ENCODE measurements at places on chromosomes 5 and 9.

- no peak for DNase-seq
These were observed 20.5 kb downstream of the AQP3 start for GRCh38 chr9:33426843-33427293.

GRCh38 chr9:129696944-129697655 is 31.7 kb downstream of the PRRX2 start:
- DNase-seq = no peak

GRCh38 chr5:157004893-157005551 is 42.0 kb upstream of the TIMD4 start:
- DNase-seq = peak; percentile 7

- DNase-seq = no peak
These were observed 552.4 kb upstream of the MEF2C start for GRCh38 chr5:89435347-89435746.

DNA sequence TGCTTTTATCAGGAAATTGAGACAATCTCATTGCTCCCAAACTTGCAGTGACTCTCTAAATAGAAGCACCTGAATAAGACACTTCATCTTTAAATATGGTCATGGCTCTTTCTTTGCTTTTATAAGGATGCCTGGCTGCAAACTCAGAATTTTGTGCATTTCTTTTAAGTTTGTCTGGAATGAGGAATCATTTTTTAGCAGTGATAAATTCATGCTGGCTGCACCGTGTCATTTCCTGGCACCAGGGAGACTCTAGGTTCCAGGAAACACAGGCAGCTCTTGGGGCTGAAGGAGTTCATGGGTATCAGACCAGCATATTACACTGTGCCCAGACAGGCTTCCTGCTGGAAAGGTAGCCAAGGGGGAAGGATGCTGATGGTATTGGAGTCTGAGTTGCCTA is 109.9 kb downstream of the NUDT12 start:
- DNase-seq = no peak

GRCh38 chr9:121801579-121801978 is 150.1 kb downstream of the DAB2IP start:
- no peak for DNase-seq

- no peak for DNase-seq
These were observed 609.2 kb downstream of the CSNK1G3 start for GRCh38 chr5:124121198-124121597.

- DNase-seq = peak; percentile 97
These were observed 391.0 kb downstream of the TMEM232 start for GRCh38 chr5:110335361-110336066.

DNA sequence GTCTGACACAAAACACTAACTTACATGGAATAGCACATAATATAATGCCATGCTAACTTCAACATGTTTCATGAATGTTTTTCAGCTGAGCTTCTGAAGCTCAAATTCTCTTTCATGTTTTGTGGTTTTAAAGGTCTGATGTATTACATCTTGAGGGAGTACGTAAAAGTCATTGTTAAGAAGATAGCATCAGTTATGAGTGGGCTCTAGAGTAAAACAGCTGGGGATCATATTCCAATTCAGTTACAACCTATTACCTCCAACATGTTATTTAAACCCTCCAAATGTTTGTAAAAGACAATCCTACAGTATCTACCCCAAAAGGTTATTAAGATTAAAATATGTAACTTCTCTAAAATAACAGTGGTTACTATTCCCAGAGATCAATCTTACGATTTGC is 19.2 kb downstream of the CETN3 start:
- no peak for DNase-seq

DNA sequence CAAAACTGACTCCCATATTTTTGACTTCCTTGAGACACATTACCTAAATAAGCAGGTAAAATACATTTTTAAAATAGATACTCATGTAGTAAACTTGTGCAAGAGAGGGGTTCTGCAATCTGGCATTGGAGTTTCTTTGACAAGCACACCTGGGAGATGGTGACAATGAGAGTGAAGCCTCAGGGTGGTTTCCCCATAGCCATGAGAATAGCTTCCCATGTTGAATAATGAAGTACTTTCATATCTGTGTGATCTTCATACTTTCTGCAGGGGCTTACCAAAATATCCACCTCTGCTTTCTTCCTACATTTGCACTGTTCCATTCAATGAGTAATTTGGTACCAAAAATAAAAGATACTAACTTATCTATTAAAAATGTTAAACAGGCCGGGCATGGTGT is 44.7 kb upstream of the VCAN start:
- DNase-seq = no peak

DNA sequence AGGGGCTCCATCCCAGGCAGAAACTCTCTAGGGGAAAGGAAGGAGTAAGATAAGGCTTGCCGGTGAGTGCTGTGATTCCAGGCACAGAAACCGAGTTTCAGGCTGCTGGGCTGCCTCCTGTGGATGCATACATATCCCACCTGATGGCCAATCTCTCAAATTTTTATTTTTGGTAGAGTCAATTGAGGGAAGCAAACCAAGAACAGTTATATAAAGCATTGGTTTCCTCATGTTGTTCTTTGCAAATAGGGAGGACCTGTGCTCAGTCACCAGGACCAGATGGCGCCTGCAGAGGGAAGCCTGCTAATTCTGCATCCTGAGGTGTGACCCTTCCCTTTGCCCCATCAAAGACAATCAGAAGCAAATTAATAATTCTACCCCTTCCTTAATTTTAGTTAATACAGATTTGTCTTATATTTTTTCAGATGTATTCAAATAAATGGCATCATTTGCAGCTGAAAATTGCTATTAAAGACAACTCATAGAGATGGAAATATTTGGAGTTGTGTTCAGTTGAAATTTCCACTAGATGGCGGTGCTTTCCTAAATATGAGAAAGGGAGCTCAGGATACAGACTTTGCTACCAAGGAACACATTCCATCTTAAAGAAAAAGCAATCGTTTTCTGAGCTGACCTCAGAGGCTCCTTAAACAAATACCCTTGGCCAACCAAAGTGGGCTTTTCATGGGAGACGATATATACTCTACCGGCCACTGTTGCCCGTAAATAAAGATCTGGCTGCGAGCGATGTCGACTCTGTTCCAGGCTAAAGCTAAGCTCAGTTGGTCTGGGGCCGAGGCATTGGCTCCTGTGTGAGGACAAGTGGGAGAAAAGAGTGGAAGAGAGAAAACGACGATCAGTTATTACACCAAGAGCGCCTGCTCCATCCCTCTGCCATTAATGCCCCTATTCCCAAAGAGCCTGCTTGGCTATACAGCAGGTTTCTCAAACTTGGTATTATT is 225.7 kb upstream of the KLF9 start:
- peak; percentile 31 for DNase-seq

GRCh38 chr5:154331232-154331631 is 114.6 kb upstream of the SAP30L start:
- DNase-seq = no peak

- peak; percentile 98 for DNase-seq
These were observed 210.5 kb downstream of the NXNL2 start for GRCh38 chr9:88745276-88746001.

GRCh38 chr5:124238350-124238749 is 508.1 kb downstream of the ZNF608 start:
- DNase-seq = no peak

- DNase-seq = peak; percentile 23
These were observed 95.3 kb upstream of the SLC12A2 start for GRCh38 chr5:127988146-127988760.

DNA sequence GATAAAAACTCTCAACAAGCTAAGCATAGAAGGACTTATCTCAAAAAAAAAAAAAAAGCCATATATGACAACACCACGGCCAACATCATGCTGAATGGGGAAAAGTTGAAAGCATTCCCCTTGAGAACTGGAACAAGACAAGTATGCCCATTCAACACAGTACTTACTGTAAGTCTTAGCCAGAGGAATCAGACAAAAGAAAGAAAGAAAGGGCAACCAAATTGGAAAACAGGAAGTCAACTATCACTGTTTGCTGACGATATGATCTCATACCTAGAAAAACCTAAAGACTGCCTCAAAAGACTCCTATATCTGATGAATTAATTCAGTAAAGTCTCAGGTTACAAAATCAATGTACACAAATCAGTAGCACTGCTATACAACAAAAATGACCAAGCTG is 24.6 kb upstream of the PTGER4 start:
- DNase-seq = no peak

GRCh38 chr9:108149326-108149725 is 659.8 kb upstream of the KLF4 start:
- no peak for DNase-seq

DNA sequence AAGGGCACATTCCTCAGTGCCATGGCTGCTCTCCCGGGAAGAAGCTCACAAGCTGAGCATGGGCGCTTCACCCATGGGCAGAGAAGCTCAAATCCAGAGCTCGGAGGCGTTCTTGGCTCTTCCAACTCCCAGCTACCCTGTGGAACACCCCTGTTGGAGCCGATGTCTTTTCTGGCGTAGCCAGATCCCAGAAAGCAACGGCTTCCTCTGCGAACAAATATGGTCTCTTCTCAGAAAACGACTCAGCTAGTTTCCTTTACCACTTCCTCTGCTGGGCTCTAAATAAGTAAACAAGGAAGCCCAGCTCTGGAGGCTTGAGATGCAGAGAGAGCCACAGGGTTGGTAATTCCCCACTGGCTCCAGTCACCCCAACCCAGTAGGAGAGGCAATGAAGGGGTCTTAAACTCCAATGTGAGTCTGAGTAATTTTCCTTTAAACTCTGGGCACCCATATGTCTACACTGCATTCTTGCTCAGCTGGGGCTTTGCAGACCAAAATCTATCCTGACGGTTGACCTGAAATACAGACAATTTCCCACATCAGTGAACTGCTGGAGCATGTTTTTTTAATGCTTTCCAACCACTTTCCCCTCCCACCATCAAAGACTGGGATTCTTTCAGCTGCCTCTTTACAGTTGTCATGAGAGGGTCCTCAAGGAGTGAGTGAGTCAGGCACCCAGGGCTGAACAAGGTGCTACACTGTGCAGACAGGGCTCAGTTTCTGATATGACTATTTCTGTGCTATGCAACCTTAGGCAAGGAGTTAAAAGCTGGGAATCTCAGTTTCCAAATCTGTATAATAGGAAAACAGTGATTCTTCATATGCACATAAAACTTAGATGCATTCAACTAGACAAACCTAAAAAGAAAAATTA is at the start of gene LCP2:
Gene LCP2, minus strand, starts transcription at position 189 of the 874 bp plus-strand sequence. Its CDS starts 166 bp downstream, at position 23.
- no peak for DNase-seq

DNA sequence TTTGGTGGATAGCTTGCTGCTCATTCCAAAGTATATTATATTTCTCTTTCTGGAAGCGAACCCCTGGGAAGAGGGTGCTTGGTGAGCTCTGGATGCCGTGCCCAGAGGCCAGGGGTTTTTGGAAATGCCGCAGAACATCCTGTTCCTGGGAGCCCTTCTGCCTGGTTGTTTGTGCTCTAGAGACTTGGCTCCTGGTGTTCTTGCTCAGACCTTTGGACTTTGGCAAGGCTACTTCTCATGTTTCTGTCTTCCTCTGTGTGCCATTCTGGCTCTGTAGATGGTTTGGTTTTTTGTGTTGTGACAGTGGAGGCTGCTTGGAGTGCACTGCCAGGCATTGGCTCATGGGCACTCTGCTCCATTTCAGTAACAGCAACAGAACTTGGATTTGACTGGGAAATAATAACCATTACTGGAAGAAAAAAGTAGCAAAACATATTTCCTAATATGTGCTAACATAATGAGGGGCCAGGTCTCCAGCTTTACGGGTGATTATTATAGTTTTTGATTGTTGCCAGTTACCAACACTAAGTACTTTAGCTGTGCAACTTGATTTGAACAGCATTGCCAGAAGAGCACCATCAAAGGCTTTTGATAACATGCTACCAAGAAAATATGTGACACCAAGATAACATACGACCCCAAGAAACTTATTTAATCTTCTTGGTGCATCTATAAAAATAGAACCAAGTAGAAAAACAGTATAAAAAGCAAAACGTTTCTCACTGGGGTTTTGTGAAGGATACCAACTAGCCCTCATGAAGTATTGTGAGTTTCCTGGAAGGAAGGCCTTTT is 94.2 kb downstream of the PCSK1 start:
- DNase-seq = no peak

GRCh38 chr5:113245427-113246225 is 189.2 kb downstream of the TSSK1B start:
- no peak for DNase-seq

DNA sequence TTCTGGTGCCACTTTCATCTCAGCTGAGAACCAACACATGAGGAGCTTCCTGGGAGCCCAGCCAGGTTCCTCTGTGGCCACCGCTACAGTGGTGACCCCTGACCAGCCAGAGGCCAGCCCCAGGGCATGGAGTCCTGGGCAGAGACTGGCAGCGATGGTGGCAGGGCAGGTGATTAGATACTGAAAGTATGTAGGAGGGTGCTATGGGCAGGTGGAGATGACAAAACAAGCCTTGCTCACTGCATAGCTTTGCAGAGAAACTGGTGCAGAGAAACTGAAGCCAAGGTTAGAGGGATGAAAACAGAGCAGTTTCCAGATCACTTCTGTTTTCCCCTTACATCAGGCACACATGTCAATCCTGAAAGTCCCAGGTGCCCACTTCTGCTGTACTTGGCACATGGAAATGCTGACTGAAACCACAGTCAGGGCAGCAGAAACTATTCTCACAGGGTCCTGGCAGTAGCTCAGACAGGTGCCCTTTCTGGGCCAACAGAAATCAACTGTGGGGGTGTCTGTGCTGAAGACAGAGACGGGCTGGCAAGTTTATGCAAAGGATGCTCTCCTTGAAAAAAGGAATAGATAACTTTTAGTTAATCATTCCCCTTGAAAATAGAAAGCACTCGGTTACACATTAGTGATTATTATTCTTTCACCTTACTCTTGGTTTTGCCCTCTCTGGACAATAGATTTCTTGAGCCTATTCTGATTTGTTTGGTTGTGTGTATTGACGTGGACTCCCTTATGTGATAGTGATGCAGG is 90.3 kb downstream of the ANKRD55 start:
- no peak for DNase-seq

GRCh38 chr5:171573451-171574225 is 154.2 kb downstream of the FGF18 start:
- no peak for DNase-seq

GRCh38 chr9:113502427-113503034 is 39.0 kb downstream of the RGS3 start:
- DNase-seq = no peak

GRCh38 chr5:137566118-137566541 is 67.0 kb upstream of the SPOCK1 start:
- DNase-seq = no peak

DNA sequence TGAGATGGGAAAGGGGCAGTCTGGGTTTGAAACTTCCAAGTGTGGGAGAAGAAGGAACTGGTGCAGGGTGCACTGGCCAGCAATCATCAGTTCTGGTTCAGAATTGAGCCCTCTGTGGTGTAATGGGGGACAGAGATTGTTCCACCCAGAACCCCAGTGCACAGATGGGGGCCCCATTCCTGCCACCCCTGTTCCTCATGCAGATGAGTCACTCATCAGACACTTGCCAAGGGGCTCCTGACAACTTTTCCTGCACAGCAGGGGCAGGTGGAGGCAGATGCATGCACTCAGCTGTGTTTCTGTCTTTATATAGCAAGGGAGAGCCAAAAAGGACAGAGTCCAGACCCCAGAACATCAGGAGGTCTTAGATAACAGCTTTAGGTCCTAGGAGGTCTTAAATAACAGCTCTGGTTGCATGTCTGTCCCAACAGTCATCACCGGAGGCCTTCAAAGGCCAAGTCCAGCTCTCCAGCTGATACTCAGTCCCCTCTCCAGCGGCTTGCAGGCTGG is 252.9 kb downstream of the HSPA4 start:
- no peak for DNase-seq

GRCh38 chr5:85591311-85591710 is 1026.4 kb upstream of the COX7C start:
- no peak for DNase-seq

Data from AG09309 (cell line).